ENCODE measurements at places on chromosomes 7 and 10.

DNA sequence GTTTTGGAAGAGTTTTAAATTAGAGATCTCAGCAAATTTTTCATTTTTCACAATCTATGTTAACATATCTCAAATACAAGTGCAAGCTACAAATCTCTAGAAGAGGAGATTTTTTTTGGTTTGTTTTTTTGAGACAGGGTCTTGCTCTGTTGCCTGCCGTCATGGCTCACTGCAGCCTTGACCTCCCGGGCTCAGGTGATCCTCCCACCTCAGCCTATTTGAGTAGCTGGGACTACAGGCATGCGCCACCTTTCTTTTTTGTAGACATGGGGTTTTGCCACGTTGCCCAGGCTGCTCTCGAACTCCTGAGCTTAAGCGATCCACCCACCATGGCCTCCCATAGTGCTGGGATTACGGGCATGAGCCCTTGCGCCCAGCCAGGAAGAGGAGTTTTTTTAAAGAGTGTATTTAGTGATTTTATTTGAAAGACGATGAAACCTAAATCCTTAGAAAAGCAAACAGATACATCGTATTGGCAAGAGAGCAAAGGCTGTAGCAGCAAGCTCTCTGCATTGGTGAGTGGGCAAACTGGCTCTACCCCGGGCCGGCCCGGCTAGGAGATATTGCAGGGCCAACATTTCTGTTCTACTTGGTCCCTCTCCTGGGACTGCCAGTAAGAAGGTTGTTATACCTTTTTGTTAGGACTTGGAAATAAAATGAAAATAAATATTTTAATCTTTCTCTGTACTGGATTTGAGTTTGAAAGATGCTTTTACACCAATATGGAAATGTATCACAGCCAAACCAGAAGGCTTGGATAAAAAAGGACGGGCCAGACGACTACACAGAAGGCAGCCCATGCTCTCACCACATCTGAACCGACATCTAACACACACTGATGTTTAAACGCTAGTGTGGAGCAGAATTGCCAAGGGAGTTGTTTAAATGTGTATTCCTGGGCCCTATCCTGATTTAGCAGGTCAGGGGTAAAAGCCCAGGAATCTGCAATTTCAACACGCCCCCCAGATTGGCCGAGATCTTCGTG is 49.6 kb upstream of the RHEB start:
- no peak for DNase-seq

- DNase-seq, result peak; percentile 94
These were observed 80.5 kb downstream of the TNS3 start for GRCh38 chr7:47501406-47501805.

DNA sequence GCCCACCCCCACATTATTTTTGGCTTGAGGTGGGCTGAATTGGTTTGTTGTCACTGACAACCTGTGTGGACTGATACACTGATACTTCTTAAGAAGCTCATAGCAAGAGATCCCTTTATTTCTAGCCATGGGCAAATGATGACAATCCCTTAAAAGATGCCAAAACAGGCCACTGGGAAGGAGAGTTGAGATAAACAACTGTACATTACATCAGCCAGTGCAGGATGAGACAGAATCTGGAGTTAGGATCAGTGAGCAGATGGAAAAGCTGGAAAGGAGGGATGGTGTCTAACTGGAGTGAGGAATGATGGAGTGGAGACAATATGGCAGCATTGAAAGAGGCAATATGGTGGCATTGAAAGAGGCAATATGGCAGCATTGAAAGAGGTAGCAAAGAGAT is 195.9 kb upstream of the LYZL2 start:
- DNase-seq, result no peak

GRCh38 chr10:119675483-119676170 is 24.4 kb downstream of the BAG3 start:
- DNase-seq, result no peak

DNA sequence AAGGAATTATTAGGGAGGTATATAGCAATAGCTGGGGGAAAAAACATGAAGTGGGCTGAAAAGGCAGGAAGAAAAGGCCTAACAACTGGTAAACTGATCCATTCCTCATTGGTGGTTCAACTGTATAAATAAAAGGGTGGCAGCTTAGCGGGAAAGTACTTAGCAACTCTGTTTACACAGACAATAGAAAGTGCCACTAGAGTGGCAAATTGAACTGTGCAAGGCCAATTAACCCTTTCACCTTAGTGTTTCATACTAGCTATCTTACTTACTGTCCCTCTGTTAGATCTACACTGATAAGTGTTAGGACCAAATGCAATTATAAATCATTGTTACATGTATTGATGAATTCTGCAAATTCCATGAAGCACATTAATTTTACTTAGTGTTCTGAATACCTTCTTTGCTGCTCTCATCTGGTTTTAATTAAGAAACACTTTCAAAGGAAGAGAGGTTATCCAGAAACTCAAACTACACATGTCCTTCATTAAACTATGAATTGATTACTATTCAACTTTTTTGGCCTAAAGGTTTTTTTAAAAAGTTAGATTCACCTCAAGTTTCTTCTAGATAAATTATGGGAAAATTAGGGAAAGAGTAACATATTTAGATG is 28.0 kb downstream of the DNAJC1 start:
- DNase-seq, result no peak

DNA sequence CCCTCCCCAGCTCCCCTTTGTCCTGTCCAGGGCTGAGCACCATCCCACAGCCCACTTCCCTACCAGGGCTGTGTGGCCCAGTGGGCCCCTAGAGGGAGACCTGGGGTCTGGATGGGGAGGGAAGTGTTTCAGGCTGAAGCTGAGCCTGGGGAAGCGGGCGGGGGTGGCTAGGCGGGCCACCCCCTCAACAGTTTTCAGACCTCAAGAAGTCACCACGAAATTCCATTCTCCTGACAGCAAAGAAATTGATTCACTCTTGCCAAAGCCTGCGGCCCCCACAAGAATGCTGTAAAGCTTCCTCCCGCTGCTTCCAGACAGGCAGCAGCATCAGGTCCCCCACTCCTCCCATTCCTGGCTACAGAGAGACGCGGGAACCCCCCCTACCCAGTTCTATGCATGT is 2.5 kb upstream of the LFNG start:
- DNase-seq, result peak; percentile 64

DNA sequence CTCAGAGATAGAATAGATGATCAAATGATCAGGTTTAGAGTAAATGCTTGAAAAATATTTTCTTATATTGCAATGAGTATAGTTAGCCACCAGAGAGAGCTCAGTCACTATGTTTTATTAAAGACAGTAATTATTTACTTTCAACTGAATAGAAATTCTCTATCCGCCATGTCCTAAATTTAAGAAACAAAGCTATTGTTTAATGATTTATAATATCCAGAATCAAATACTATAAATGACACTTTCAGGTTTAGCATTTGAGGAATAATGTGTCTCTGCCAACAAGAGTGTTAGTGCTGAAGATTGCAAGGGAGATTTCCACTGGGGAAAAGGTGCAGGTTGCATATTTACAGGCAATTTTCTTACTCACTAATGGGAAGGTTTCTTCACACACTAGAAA is 184.7 kb downstream of the DGKB start:
- peak; percentile 5 for DNase-seq

DNA sequence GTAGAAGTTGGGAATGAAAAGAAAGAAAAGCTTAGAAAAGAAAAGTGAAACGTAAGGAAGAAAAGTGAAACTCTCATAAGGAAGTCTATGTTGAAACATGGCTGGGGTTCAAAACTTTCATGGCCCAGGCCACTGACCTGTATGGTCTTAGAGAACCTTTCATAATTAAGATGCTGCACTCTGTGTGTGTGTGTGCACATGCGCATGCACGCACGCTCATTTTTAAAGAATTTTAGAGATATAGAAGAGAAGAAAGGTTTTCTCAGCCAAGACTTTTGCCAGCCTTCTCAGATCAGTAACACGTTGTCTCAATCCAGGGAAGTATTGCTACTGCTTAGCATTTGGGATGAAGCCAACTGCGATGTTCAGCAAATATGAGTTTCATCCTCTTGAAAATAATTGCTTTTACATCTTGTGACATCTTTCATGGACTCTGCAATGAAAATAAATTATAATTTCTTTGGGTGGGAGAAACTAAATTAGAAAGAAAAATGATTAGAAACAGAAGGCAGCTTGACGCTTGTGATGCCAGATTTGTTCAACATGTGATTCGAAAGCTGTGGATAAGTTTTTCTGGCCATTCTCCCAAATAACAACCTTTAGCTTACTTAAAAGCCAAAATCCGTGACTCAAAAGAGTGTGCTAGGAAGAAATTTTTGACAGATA is 16.2 kb upstream of the SLC26A4 start:
- peak; percentile 89 for DNase-seq
